Peyer's patch (tissue), 4 donors: ENCODE measurements at places on chromosomes 5 and 9. TPM values are rescaled to one million over a fixed set of nuclear protein-coding genes. Genes with fewer than 3 reads are reported as not detected.

DNA sequence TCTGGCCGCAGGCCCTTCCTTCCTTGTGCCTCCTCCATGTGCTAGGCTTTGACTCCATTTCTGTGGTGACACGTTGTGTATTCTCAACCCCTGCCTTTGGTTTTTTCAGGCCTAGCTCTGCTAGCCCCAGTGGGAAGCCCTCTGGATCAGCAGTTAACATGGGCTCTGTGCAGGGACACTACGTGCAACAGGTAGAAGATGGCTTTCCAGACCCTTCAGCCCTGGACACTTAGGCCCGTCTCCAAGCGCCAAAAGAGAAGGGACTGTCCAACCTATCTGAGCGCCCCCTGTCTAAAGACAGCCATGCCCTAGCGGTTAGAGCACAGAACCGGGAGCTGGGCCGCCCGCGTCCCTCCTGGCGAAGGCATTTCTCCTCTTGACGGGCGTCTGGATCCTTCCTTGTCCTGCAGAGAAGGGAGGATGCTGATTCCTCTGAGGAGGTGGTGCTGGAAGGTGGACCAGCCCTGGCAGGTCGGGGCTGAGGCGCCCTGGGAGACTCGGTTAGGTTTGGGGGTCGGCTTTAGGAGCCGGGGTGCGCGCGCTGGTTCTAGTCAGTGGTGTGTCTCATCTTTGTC lies 8.3 kb upstream of the POMT1 start:
- DNase-seq = no peak
- H3K36me3 ChIP-seq = no peaks in the 10 kb centered on the region
- H3K4me1 ChIP-seq = no peaks in the 10 kb centered on the region
- no peaks in the 10 kb centered on the region for H3K27me3 ChIP-seq

DNA sequence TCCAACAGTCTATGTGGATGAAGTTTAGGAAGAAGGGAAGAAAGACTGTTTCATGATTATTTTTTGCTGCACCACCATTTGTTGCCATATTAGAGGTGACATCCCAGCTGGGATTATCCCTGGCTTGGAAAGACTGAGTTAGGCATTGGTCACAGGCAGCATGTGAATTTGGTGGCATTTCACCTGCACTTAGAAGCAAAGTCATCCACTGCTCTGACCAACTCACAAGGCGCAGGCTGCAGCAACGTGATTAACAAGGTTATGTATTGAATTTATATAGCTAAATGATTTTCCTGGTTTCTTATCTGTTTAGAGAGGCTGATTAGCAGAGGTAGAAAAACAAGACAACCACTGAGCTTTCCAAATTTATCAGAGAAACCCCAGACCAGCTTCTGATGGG lies 2.7 kb downstream of the FYB1 start:
- H3K27me3 ChIP-seq = no peaks in the 10 kb centered on the region
- no peaks in the 10 kb centered on the region for H3K36me3 ChIP-seq

DNA sequence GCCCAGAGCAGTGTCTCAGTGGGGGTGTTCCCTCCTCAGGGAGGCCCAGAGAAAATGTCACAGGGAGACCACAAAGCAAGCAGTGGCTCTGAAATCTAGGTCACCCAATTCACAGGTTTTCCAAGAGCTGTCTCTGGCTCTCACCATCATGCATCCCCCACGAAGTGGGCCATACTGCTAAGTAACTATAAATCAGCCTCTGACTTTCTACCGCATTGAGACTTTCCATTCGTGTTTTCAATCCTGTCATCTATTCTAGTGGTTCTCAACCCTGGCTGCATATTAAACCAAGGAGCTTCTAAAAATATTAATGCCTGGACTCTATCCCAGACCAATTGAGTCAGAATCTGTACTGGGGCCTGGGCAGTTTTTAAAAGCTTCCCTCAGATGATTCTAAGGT lies 2.0 kb upstream of the C1QTNF3 start:
- no peaks in the 10 kb centered on the region for H3K36me3 ChIP-seq
- H3K27ac ChIP-seq = no peak overlapping the region
- no peak for DNase-seq
- H3K4me3 ChIP-seq = no peak overlapping the region
- H3K4me1 ChIP-seq = peaks cover 17% of the 10 kb centered on the region
- no peaks in the 10 kb centered on the region for H3K27me3 ChIP-seq

The BTNL3 gene
- total RNA-seq = 122 TPM

The LPCAT1 gene
- 59.4 TPM for total RNA-seq
